ENCODE measurements at places on chromosomes 4 and X.

DNA sequence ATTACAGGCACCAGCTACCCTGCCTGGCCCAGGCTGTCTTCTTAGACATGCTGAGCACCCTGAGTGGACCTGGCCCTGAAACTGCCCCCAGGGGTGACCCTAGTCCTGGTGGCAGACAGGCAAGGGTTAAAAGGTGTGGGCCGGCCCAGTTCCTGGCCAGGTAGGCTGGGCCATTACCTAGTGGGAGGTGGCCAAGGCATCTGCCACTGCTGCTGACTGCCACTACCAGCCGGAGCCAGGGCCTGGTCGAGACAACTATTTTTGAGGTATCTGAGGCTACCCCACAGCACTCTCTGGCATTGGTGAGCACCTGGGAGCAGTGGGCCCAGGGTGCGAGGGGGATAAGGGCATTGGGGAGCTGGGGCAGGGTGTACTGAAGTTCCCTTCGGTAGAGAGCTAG is at the start of gene CCDC120:
TSS of gene CCDC120 (plus strand) at position 206 of the 400 bp plus-strand sequence. CDS start 3,043 bp downstream, outside the sequence.
- no peak for DNase-seq

DNA sequence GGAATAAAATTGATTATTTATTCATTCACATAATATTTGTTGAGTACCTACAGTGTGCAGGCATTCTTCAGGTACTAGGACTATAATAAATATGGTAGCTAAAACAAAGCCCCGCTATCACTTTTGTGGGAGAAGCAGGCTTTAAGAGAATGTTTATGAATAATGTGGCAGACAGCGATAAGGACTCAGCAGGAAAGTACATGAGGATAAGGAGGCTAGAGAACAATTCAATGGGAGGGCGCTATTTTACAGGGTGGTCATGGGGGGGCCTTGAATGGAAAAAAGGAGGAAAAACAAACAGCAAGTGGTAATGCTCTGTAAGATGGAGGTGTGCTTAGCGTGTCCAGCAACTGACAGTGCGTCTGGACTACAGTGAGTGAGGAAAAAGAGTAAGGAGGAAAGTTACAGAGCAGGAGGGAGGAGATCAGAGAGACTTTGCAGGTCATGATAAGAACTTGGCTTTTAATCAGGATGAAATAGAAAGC is 264.2 kb upstream of the ETNPPL start:
- DNase-seq: no peak

- no peak for DNase-seq
Observed at GRCh38 chr4:98150092-98150761, 7.0 kb upstream of the STPG2 start.

DNA sequence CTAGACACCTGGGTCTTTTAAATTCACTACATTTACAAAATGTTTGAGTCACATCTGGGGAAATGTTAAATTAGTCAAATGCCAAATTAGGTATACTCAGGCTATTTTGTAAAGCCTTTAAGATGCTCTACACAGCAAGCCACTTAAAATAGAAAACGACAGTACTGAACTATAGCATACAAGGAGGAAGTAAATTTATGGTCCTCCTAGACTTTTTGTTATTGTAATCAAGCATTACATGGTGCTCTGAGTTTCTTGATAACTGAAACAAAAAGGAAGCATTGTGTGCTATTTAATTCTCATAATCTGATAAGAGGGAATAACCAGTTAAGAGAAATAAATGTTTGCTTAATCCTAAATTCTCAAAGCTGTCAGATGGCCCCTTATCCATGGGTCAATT is 46.2 kb downstream of the SLC9A7 start:
- no peak for DNase-seq

DNA sequence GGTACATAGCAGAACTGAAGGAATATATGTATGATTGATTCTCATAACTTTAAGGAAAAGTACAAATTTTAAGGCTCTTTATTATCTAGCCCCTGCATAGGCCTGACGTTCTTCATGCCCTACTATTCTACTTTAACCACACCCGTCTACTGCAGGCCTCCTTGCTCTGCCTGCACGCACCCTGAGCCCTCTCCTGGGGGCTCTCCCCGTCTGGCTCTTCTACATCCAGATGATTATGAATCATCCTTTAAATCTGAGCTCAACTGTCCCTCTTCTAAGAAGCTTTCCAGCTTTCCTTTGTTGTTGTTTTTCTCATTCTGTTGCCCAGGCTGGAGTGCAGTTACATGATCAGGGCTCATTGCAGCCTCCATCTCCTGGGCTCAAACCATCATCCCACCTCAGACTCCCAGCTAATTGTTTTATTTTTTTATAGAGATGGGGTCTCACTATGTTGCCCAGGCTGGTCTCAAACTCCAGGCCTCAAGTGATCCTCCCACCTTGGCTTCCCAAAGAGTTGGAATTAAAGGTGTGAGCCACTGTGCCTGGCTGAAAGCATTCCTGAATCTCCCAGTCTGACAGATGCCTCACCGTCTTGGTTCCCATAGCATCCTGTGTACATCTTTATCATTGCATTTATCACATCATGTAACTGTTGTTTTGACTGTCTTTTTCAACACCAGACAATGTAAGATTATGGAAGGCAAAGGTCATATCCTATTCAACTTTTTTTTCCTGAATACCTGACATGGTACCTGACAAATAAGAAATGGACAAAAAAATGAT is 89.2 kb downstream of the WDFY3 start:
- DNase-seq: no peak

DNA sequence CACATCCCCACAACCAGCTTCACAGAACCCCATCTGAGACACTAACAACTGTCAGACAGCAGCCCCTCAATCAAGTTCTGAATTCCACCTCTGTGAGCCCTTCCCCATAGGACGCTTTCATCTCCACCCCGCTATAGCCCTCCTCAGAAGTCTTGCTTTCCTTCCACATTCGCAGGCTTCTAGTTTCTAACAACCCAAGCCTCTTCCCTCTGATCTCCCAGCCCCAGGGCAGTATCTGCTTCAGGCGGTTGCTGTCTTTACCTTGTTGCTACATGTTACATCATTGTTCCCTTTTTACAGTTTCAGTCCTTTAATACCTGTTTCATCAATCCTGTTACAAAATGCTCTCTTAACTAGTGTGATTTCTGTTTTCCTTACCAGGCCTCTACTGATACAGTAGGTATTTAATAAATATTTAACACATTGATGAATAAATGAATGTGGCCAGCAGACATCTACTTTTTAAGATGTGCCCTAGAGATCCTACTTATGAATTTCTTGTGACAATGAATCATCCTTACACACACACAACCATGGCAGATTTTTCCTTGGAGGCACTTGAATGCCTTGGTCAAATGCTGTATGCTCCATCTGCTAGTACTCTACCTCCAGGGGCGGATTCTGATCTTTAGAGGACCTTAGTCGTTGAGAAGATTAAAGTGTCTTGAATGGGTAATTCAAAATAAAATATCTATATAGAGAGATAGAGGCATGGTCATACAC is 164.7 kb upstream of the SLIT2 start:
- DNase-seq: no peak

- peak; percentile 5 for DNase-seq
Observed at GRCh38 chrX:132505116-132505515, 16.3 kb upstream of the MBNL3 start.

- no peak for DNase-seq
Observed at GRCh38 chrX:64191281-64192010, 14.1 kb downstream of the AMER1 start.

DNA sequence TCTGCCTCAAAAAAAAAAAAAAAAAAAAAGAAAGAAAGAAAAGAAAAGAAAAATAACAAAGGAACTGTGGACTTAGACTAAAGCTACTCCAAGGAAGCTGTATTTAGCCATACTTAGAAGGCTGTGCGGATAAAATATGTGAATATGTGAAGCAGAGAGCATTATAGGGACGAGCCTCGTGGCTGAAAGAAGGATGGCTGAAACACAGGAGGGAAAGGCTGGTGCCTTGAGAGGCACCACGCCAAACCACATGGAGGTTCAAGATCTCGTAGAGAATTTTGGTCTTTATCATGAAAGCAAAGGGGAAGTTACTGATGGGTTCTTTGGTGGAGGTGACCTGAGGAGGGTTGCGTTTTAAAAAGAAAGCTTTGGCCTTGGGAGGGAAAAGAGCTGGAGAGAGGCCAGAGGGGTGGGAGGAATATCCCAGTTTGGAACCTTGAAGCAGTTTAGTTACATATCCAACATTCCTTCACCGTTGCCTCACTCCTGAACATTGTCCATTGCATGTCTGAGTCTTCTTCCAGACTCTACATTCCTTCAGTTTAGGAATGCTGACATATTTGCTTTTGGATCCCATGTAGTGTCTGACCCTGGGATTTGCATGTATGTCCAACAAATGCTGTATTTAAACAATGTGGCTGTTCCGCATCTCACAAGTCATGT is 82.5 kb downstream of the CPE start:
- peak; percentile 80 for DNase-seq

DNA sequence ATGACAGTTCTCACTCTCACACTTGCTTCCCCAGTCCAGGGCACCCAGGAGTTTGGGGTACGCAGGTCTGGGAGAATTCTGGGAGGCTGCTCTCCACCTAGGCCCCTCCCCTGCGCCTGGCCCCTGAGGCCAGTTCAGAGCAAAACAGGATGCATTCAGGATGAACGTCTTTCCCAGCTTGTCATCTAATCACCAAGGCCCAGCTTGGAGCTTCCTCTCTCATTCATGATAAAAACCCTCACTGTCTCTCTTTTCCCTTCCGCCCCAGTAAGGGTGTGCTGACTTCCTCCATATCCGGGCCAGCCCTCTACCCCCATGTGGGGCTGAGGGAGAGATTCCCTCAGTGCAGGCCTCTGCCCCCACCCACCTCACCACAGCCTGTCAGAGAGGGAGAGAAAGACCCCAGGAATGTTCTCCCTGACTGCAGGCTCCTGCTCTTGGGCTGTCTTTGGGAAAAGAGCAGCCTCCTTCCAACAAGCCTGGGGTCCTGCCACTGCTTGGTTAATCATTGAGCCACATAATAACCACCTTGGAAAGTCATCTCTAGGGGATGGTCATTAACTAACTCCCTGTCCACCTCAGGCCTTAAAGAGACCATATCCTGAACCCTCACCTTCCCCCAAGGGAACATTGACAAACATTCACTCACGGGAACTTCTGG is 50.1 kb downstream of the STARD8 start:
- DNase-seq: no peak

GRCh38 chr4:123265443-123265842 is 131.2 kb upstream of the SPRY1 start:
- no peak for DNase-seq

DNA sequence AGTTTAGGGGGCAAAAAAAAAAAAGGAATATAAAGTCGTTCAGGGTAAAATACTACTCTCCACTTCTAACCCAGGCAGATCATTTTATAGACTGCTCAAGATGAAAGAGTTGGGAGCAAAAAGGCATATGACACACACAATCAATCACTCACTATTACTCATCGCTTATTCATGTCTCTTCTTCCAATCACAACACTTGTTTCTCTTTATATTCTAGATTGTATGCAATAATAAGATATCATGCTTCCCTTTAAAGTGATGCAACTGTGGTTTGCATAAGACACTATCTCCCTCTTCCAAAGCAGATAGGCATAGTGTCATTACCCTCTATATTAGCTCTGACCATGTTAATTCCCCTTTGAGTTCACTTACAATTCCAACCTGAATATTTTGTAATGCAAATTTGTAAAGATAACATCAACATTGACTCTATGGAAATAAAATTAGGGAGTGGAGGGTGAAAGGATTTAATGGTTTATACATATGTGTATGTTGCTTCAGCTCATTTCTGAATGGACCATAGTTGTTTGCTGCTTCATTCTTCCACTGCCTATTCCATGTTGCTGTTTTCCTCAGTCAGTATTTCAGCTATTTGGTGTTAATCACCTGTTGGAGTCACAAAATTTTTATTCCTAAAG is 154.9 kb upstream of the EPHA5 start:
- no peak for DNase-seq

- no peak for DNase-seq
Observed at GRCh38 chr4:101724093-101724492, 66.4 kb upstream of the BANK1 start.

DNA sequence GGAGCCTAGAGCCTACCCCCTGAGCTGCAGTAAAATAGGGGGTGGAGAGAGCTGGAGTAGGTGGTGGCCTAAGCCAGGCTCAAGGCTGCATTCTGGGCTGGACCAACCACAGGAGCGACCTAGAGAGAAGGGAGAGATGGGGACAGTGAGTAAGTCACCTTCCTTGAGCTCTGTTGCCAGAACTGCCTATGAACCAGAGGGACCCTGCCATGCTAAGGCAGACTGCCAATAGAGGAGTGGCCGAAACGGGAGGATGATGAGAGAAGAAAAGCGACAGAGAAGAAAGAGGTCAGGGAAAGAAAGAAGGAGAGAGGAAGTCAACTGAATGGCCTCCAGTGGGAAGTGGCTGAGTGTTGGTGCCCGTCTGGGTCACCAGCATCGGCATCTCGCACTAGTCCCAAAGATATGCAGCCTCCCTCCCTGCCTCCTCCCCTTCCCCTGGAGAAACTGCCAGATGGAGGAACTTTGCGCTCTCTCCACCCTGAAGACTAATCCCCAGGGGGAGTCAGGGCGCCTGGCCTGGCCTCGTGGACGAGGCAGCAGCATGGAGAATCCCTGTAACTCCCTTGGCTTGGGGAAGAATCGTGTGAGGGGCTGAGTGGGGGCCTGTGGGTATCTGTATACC is 28.8 kb downstream of the ELF4 start:
- no peak for DNase-seq

DNA sequence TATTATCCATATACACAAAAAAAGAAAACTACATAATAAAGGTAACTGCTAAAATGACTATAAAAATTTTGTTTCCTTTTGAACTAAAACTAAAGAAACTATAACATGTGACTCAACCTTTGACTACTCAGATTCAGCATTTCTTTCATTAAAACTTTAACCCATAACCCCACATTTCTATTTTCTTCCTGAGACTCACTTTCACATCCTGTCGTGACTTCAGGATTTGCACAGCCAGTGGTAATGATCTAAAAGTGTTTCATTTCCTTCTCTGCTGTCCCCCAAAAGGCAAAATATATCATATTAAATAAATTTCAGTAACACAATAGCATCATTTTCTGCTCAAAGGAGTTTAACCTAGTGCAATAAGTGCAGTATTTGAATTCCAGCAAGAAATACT is 1022.4 kb upstream of the DIAPH2 start:
- DNase-seq: no peak

- no peak for DNase-seq
Observed at GRCh38 chr4:946517-947471, 14.5 kb downstream of the TMEM175 start.

- peak; percentile 2 for DNase-seq
Observed at GRCh38 chr4:90127706-90128345, 632 bp downstream of the CCSER1 start.

- DNase-seq: peak; percentile 64
Observed at GRCh38 chr4:73698217-73698616, 42.2 kb upstream of the CXCL8 start.

DNA sequence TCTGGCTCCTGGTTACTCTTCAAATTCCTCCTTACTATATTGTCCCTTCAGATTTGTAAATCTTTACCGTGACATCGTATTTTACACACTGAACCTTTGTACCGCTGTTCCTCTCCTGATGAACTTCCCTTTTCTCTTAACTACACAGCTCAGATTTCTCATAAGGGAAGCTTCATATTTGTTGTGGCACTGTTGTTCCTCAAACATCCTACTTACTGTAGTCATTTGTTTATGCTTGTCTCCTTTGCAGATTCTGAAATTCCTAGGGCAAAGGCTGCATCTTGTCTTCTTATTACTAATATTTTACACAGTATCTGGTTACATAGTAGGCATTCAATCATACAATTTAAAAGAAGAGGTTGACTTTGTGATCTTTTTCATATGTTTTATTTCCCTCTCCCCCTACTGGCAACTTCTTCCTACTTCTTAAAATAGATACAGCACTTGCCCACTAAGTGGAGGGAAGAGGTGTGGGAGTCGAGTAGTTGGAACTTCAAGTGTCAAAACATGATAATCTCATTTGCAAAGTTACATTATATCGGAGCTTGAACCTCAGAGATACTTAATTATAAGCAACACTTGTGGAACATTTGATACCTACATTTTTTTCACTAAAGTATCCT is 50.0 kb downstream of the TET2 start:
- no peak for DNase-seq
